ENCODE measurements at places on chromosomes 2 and 18.

DNA sequence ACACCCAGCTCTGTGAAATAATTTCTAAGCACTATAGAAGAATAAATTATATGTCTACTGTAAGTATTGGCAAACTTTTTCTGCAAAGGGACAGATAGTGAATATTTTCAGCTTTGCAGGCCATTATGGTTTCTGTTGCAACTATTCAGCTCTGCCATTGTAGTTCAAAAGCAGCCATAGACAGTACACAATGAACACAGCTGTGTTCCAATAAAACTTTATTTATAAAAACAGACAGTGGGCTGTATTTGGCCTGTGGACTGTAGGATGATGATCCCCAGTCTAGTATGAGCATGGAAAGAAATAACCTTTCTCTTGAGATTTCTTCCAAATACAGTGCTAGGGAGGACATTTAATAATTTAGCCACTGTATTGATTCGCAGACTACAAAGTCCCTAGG lies 35.2 kb upstream of the THOC1 start:
- no peak for DNase-seq

DNA sequence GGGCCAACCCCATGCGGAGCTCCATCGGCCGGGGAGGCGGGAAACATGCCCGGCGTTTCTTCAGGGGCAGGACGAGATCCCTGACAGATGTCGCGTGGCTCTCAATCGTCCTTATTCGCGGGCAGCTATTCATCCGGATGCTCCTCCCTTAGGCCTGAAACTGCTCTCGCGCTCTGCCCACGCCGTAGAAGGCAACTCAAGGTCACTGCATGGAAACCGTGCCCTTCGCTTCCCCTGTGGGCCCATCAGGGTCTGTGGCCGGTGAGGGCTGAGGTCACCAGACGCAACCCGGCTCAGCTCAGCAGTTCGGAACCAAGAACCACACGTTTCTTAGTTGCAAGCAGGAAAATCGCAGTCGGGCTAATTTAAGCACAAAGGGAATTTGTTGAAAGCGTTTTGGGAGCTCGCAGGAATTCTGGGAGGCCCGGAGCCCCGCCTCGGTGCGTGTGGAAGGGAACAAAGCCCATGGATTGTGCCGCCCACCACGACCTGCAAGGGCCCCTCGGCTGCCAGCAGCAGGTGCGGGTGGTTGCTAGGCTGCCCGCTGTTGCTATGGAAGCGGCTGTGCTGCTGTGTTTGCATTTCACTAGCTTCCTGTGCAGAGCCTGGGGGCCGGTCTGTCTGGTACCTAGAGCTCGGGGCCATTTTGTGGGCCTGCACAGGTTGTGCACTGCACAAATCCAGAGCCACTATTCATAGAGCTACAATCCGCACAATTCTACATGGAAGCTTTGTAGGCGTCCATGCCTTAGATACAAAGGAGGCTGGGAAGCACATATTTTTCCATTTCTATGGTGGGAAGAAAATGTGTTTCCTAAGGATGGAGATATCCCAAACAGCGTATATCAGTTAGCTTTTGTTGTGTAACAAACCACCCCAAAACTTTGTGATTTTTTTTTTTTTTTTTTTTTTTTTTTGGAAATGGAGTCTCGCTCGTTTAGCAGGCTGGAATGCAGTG lies 6.0 kb upstream of the ALLC start:
- DNase-seq, result no peak

GRCh38 chr2:10188211-10188610 lies 65.7 kb downstream of the RRM2 start:
- DNase-seq, result no peak

- DNase-seq, result no peak
Observed at GRCh38 chr2:202442882-202443281, 66.8 kb downstream of the BMPR2 start.

DNA sequence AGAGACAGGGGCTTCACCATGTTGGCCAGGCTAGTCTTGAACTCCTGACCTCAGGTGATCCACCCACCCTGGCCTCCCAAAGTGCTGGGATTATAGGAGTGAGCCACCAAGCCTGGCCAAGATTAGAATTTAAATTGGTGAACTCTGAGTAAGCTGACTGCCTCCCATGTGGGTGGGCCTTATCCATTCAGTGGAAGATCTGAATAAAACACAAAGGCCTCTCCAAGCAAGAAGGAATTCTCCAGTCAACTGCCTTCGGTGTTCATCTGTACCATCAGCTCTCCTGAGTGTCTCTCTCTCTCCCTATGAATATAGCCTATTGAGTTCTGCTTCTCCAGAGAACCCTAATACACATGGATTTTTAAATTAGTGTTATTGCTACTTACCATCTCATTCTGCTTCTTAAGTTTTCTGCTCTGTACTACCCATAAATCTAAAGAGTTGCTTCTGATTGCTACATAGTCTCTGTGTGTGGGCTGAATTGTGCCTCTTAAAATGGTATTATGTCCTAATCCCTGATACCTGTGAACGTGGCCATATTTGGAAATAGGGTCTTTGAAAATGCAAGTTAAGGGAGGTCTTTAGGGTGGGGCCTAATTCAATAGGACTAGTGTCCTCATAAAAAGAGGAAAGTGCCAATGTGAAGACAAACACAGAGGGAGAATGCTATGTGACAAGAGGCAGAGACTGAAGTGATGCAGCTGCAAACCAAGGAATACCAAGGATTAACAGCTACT lies 36.3 kb downstream of the FBXO11 start:
- no peak for DNase-seq

GRCh38 chr2:239001794-239002193 lies 153.9 kb downstream of the TWIST2 start:
- no peak for DNase-seq

Data from pancreas (tissue), 10 donors.